Posterior vena cava (tissue), 2 donors: ENCODE measurements at places on chromosomes 3 and 15. TPM values are rescaled to one million over a fixed set of nuclear protein-coding genes. Genes with fewer than 3 reads are reported as not detected.

- no peak for DNase-seq
Observed at GRCh38 chr3:177676947-177677587, 479.8 kb upstream of the TBL1XR1 start.

GRCh38 chr3:100911956-100912355, 81.3 kb downstream of the ABI3BP start:
- DNase-seq: peak; percentile 62

- no peak for DNase-seq
Observed at GRCh38 chr3:23566499-23566898, 239.3 kb upstream of the UBE2E1 start.

The NR1I2 gene
- not detected for total RNA-seq

DNA sequence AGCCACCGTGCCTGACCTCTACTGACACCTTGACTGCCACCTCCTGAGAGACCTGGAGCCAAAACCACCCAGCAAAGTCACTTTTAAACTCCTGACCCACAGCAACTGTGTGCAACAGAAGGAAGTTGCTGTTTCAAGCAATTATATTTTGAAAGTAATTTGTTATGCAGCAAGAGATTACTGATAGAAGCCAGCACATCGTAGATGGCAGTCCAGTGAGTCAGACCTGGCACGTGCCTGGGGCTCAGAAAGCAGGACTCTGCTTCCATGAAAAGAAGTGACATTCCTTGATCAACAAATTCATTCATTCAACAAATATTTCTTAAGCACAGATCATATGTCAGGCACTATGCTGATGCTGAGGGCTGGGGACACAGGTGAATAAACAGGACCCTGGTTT, 5.7 kb upstream of the CSPG4 start:
- no peak for DNase-seq

- DNase-seq: no peak
Observed at GRCh38 chr15:101035611-101036010, 116.5 kb downstream of the LRRK1 start.

DNA sequence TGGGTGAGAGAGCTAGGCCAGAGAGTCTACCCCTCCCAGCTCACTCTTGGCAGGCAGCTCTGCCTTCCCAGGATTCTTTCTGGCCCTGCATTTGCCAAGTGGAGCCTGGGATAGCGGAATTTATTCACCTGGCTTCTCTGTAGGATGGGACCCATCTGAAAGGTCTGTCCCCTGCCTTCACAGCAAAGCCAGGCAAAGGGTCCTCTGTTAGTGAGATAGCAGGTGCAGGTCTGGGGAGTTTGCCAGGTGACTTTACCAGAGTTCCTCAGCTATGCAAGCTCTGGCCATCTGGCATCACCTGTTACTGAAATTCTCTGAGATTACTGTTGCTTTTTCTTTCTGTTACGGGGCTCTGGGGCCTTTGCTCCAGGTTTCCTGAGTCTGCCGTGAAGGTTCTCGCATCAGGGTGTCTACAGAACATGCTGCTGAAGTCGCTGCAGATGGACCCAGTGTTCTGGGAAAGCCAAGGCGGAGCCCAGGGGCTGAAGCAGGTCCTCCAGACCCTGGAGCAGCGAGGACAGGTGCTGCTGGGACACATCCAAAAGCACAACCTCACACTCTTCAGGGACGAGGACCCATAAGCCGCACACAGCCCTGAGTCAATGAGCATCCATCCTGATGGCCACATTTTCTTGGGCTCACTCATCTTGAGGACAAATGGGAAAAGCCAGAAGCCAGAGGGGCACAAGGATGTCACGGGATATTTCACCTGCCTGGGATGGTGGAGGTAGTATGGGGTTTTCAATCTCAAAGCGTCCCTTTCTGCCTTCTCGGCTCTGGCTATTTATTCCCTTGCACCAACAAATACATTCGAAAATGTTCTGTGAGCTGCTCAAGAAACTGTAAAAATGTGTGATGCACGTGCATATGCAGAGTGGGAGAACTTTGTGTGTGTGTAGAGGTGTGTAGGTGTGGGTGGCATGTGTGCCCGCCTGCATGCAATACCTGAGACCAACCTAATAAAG, 49.8 kb downstream of the POMGNT2 start:
- no peak for DNase-seq

The TMEM158 gene
- total RNA-seq: 16.6 TPM

GRCh38 chr3:124088801-124089200, 96.9 kb upstream of the ROPN1 start:
- no peak for DNase-seq

DNA sequence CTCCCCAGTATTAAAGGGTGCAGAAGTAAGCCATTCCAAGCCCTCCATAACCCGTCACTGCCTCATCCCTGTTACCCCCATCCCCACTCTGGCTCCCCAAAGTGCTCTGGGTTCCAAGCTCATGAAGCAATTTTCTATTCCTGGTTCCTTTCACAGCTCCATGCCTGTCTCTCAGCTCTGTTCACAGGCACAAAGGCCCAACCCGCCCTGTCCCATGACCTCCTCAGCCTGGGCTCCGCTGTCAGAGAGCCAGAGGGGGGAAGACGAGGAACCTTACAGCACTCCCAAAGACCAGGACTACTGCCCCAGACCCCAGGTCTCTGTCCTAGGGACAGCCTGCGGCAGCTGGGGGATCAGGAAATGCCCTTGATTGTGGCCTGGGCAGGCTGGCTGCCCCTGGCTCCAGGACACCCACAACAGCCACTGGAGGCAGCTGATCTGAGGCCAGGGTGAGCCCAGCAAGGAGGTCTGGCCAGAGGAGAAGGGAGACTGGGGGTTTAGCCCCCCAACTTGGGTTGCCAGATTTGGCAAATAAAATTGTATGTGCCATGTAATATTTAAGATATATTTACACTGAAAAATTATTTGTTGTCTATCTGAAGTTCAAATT, 43.2 kb upstream of the LINGO1 start:
- no peak for DNase-seq
